ENCODE measurements at places on chromosomes 6 and 20.
A peak's percentile ranks its signal among the peaks of the same experiment; 100 is the strongest.

DNA sequence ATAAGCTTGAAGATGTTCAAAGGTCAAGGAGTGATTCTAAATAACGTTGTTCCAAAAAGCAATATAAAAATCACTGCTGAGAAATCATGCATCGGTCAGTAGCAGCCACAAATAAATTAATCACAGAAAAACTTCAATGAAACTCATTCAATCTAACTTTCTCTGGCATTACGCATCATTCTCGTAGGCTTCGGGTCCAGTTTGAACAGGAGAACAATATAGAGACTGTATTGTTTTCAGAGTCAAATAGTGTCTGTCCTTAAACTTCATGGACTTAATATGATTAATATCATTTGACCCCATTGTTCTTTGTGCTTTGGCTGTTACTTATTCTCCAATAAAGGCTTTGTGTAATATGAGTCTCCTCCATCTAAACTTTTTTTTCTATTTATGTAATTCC lies 200.4 kb downstream of the C6orf118 start:
- DNase-seq, result no peak

DNA sequence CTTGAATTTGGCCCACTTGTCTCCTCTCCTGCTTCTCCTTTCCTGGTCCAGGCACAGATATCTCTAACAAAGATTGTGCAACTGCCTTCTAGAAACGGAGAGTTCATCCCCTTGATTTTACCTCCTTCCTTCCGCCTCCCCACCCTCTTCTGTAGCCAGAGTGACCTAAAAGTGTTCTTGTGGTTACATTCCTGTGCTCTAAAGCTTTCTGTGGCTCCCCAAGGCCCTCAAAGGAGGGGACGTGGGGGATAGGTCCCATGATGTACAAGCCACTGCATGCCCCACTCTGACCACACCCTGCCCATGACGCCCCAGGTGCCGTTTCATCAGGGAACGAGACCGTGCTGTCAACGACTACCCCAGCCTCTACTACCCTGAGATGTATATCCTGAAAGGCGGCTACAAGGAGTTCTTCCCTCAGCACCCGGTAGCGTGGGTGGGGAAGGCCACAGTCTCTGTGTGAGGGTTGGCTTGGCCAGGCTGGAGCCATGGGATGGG lies 8.2 kb downstream of the CDC25B start:
- no peak for DNase-seq

DNA sequence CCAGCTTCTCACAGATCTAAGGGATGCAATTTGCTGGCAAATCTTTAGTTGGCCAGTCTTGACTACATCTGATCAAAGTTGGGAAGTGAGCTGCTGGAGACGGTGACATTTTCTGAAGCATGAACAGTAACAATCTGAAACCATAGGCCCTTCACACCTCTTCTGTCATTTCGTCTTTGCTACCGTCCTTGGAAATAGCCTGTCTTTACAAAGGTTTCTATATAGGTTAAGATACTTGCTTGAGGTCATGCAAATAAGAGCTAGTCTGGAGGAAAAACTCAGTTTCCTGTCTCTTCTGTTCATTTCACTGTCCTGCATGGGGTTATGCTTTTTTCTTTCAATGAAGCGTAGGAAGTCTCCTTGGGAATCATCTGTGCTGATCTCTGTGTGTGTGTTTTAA lies 55.6 kb downstream of the CARMIL1 start:
- DNase-seq, result peak; percentile 41

GRCh38 chr6:22027040-22027725 lies 269.7 kb downstream of the PRL start:
- DNase-seq, result no peak

DNA sequence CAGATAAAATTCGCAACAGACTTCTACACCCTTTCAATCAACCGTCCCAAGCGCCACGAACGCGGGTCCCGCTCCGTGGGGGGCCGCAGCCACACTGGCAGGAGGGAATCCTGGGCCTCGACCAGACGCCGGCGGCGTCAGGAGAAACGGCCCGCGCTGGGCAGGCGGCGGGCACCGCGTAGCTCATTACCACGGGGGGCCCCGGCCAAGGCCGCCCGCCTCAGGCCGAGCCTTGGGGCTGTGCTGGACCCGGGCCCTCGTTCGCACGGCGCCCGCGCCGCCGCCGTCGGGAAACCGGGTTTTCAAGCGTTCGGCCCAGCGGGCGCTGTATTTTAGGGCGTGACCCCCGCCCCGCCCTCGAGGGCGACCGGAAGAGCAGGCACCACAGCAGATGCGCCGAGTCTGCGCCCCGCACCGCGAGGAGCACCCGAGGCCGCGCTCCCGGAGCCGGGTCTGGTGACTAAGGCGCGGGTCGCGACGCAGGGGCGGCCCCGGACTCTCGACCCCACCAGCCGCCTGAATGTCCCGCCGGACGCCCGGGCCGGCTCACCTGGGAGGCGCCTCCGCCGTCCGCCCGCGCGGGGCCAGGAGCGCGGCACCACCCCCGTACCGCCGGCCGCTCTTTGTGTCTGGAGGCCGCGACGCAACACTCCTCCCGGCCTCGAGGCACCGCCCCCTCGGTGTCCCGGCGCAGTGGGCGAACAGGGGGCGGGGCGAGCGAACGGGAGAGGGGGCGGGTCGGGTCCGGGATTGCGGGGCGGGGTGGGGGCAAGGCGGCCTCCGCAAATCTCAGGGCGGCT lies at the start of gene NINL:
Gene NINL (minus strand): TSS at position 627 of the 800 bp plus-strand sequence. CDS start 58,944 bp downstream, outside the sequence.
- peak; percentile 45 for DNase-seq

DNA sequence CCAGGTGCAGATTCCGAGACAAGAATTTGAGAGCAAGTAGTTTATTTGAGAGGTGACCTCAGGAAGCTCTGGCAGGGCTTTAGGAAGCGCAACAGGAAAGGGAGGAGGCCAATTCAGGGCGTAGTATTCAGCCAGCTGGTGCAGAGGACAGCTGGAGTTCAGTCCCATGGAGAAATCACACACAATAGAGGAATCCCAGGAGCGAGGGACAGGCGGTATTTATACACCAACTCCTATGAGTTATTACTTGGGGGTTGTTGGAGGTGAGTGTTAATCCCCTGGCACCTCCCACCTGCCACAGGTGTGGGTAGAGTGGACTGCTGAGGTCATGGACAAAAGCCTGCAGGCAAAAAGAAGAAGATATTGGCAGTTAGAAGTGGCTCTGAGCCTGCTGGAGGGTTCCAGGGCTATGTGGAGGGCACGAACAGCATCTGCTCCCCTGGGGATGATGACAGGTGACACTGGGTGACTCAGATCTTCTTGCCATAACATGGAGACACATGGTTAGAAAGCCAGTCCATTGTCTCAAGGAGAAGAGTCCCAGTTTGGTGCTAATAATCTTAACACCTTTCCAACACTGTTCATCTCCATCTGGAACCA lies 13.9 kb upstream of the SULF2 start:
- DNase-seq, result no peak

DNA sequence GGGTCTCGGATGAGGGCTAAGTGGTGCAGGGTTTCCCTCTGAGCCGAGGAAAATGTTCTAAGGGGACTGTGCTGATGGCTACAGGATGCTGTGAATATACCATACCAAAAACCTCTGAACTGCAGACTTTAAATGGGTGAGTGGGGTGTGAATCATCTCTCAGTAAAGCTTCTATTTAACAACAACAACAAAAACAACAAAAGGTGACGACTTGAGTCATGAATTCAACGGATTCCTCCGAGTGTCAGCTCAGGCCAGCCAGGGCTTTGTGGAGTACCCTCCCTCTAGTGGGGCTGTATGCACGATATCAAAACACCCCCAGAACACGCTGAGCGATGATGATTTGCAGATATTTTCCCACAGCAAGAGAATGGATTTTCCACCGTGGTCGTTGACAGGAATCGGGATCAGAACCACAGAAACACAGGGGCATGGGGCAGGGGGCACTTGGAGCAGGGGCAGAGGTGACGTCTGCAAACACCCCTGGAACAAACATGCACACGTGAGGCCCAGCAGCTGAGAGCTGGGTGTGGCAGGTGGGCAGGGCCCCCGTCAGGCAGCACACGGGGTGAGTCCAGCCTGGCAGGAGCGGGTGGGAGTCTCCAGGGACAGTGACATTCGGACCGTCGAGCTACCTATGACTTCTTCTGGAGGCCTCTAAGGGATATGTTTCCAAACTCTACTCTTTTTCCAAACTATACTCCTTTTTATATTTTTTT lies 38.6 kb downstream of the SLC2A4RG start:
- DNase-seq, result no peak

DNA sequence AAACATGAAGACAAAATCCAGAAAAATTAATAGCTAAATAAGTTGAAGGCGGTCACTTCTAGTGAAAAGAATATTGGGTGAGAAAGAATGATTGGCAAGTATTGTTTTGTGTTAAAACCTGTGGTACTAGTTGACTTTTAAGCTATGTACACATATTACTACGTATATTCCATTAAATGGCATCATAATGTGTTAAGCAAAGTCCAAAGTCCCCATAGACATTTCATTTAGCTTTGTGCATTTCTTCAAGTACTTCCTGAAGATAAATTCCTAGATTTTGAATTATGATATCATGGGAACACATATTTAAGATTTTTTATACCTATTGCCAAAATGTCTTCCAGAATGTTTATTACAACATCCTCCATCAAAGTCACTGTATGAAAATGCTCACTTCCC lies 272.7 kb upstream of the IRAK1BP1 start:
- no peak for DNase-seq

GRCh38 chr6:72363844-72364740 lies 257.8 kb upstream of the KCNQ5 start:
- no peak for DNase-seq

GRCh38 chr6:126117251-126117650 lies 130.9 kb downstream of the TRMT11 start:
- DNase-seq, result no peak

- peak; percentile 23 for DNase-seq
Measured at GRCh38 chr20:20594171-20594530, 118.3 kb downstream of the RALGAPA2 start.

GRCh38 chr6:121603486-121603885 lies 168.0 kb downstream of the GJA1 start:
- no peak for DNase-seq

DNA sequence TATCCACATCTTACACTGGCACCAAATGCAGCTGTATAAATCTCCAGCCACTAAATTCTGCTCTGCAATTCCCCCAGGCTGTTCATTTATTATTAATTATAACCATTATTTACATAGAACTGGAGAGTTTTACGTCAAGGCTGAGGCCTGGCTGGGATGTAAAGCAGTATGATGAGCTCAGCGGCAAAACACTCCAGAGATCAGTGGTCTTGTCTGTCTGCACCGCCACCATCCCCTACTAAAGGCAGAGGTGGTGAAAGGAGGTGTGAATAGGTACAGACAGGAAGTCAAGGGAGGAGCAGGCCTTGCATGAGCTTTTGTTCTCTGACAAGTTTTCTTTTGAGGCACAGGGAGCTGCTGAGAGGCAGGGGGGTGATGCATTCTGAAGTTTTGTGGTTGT lies 159.9 kb upstream of the PCSK2 start:
- DNase-seq, result no peak

GRCh38 chr20:63374504-63374903 lies 13.4 kb upstream of the CHRNA4 start:
- DNase-seq, result no peak

DNA sequence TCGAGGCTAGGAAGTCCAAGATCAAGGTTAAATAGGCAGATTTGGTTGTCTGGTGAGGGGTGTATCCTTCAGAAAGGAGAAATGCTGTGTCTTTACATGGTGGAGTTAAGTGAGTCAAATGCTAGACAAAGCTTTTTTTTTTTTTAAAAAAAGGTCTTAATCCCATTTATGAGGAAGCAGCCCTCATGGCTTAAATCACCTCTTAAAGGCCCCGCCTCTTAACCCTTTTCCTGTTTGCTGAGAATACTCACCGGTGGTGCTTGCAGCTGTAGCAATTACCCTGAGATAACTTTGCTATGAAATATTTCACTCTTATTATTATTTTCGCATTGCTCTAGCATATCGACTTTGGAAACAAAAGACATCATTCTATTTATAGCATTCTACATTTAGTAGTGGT lies 30.8 kb downstream of the FBXO30 start:
- DNase-seq, result no peak

- DNase-seq, result no peak
Measured at GRCh38 chr6:69487688-69488087, 309.1 kb downstream of the LMBRD1 start.
